ENCODE measurements at places on chromosomes 7 and 10. TPM values are rescaled to one million over a fixed set of nuclear protein-coding genes. Genes with fewer than 3 reads are reported as not detected.

- DNase-seq, result no peak
Measured at GRCh38 chr7:119879835-119880234, 393.1 kb upstream of the KCND2 start.

- no peak for DNase-seq
Measured at GRCh38 chr10:91412354-91413087, 2.4 kb downstream of the HECTD2 start.

DNA sequence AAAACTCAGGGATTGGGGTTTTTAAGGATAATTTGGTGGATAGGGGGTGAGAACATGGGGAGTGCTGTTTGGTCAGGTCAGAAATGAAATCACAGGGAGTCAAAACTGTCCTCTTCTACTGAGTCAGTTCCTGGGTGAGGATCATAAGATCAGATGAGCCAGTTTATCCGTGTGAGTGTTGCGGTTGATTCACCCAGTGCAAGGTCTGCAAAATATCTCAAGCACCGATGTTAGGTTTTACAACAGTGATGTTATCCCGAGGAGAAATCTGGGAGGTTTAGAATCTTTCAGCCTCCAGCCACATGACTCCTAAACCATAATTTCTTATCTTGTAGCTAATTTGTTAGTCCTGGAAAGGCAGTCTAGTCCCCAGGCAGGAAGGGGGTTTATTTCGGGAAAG, 31.7 kb upstream of the AGR2 start:
- no peak for DNase-seq

GRCh38 chr7:44765579-44766415, 17.1 kb downstream of the ZMIZ2 start:
- no peak for DNase-seq

GRCh38 chr10:113663142-113663541, 699 bp downstream of the NRAP start:
- DNase-seq, result no peak

DNA sequence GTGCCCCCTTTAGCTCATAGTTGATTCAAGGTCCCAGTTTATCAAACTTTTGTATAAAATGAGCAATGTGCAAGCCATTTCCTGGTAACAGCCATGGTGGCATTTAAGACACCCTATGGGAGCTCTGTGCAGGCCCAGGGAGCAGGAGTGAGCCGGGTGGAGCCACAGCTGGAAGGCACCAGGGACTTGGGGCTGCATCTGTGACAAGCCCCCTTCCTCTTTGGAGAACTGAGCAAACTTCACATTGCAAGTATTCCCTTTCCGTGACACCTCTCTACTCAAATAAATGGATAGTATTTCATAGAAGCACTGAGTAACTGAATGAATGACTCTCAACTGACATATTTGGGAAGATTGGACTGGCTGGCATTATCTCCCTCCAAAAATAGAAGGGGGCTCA, 558.7 kb upstream of the FOXK1 start:
- no peak for DNase-seq

- no peak for DNase-seq
Measured at GRCh38 chr7:15209429-15209828, 306.9 kb upstream of the DGKB start.

DNA sequence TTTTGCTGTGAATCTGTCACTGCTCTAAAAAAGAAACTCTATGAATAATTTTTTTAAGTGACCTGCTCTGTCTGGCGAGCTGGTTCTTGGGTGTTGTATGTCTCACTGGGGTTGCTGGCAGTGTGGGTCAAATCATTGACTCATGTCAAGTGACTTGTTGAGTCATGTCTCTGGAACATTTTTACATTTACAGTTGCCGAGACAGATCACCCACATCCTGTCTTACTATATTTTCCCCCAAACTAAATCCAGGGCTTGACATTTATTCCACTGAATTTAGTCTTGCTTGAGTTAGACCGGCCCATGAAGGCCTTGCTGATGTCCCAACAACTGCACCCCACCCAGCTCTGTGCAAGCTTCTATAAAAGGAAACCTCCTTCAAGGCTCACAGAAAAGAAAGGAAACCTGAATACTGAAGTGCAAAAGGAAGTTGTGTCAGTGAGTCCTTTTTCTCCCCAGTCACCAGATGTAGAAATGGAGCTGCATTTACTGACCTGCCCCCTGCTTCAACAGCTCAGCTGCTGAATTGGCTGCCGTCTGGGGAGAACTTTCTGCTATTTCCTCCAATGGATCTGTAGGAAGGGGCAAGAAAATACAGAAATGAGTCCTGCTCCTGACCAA, 290.3 kb downstream of the TNS3 start:
- no peak for DNase-seq

GRCh38 chr10:52268790-52269189, 45.3 kb upstream of the DKK1 start:
- DNase-seq, result no peak

- no peak for DNase-seq
Measured at GRCh38 chr7:11625669-11626068, 206.3 kb downstream of the THSD7A start.

DNA sequence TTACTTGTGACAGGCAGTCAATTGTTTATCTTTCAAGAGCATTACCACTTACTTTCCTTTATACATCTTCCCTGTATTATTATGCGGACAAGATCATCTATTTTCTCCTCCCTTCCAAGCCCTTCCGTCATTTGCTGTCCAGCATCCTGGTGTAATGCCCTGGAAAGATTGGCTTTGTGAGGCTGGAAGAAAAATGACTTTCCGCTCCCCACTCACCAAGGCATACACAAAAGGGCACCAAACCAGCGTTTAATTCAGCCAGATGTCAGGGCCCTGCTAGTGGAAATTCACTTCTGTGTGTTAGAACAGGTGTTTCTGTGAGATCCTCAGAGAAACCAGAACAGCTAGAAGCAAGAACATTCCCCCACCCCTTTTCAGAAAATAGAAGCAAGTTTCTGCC, 128.1 kb upstream of the NANOS1 start:
- no peak for DNase-seq

- no peak for DNase-seq
Measured at GRCh38 chr10:125094806-125095205, 65.6 kb downstream of the CTBP2 start.

DNA sequence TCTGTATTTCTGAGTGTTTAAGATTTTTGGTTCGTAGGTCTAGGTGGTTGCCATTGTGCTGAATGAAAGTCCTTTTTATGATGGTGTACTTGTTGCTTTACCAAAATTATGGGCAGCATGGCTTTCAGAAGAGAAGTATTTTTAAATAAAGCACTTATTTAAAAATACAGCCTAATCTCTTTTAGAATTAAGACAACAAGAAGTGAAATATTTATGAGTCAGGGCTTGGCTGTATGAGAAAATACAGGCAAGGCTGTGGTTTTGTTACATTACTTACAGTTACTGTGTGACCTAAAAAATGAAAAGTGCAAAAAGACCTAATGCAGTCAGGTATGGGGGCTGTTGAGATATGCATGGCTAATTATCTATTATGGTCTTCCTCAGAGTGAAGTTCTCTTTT, 185.2 kb upstream of the PPP1R3A start:
- DNase-seq, result no peak

DNA sequence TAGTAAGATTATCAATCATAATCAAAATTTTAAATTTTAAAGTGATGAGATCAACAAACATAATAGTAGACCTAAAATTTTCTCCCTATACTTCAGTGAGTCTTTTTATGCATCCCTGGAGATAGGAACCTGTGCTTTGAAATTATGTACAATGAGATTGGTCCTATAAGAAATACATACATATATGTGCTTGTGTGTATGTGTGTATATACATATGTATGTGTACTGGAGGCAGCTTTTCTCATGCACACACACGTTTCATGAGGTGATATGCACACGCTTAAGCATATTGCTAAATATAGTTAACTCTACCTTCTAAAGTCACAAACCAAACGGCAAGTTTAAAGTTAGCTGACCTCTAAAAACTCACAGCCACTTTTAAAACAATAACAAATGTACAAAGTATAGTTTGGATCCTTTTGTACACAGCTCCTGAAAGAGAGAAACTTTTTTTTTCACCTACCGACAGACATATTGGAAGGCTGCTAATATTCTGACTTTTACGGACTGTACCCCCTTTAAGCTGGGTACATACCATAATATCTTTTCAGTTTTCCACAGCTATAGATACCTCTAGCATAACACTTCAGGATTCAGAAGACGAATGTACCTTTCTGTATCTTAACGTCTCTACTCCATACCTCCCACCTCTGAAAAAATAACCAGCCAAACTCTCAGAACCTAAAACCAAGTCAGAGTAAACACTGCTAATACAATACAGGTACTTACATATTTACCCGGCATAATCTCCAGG, 3.3 kb downstream of the ITGB1 start:
- no peak for DNase-seq

DNA sequence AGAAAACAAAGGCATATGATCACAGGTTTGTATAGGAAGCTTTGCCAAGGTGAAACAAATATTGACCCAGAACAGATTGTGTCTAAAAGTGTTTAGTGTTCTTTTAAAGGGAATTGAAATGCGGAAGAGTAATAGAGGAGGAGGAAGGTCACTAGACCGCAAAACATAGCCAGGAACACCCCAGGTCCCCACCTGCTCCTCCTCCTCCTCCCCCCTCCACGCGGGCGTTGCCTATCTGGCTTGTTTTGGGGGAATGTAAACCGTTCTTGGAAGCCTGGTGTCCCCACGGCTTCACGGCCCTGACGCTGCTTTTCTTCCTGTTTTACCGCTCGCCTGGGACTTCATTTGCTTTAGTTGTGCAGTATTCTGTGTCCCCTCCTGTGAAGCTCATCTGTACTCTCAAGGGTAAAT, 81.0 kb upstream of the PFKP start:
- DNase-seq, result no peak

DNA sequence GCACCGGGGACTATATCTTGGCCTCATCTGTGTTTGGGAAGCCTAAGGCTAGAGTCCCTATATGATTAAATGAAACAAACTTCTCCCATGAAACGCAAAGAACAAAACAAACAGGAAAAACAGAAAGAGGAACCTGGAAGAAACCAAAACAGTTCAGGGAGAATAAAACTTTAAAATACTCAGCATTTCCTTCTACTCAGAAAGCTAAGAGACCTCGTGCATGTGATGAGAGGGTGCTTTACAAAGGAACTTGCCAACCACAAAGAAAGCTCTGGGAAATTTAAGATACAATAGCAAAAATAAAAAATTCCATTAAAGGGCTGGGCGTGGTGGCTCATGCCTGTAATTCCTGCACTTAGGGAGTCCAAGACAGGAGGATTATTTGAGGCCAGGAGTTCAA, 6.9 kb downstream of the PILRA start:
- no peak for DNase-seq

The PRSS37 gene
- total RNA-seq, result not detected

The GIMAP1 gene
- 0.80 TPM for total RNA-seq

The ADIRF gene
- total RNA-seq, result 83.9 TPM

The AS3MT gene
- total RNA-seq, result 2.0 TPM

The STEAP1 gene
- total RNA-seq, result 4.7 TPM

Data from dorsolateral prefrontal cortex (tissue), 122 donors.